ENCODE measurements at places on chromosomes 7 and 10. TPM values are rescaled to one million over a fixed set of nuclear protein-coding genes. Genes with fewer than 3 reads are reported as not detected.
A peak's percentile ranks its signal among the peaks of the same experiment; 100 is the strongest.

The PNLIPRP3 gene
- total RNA-seq = 0.14 TPM

The ALDH18A1 gene
- 177 TPM for total RNA-seq

The CDK14 gene
- 5.5 TPM for total RNA-seq

GRCh38 chr10:3419719-3420495 lies 247.3 kb upstream of the PITRM1 start:
- no peak for DNase-seq

DNA sequence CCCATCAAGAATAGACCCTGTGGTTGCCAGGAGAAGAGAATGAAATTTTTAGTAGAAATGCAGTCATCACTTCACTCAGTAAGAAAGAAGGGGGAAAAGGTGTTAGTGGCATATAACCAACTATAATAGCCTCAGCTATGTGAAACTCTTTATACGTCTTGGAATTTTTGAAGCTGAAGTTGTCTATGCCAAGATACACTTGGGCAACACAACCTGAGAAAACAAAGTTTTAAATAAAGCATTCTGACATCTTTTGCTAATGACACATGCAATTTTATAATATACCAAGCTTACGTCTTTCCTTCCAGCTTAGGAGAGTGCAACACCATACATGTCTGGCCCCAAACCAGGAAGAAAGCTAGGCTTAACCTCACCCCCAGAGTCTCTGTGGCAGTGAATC lies 40.8 kb upstream of the ZNF438 start:
- DNase-seq = no peak

GRCh38 chr10:23467548-23467947 lies 28.7 kb downstream of the OTUD1 start:
- no peak for DNase-seq

- DNase-seq = no peak
These were observed 1021.3 kb downstream of the XPNPEP1 start for GRCh38 chr10:108901781-108902618.

DNA sequence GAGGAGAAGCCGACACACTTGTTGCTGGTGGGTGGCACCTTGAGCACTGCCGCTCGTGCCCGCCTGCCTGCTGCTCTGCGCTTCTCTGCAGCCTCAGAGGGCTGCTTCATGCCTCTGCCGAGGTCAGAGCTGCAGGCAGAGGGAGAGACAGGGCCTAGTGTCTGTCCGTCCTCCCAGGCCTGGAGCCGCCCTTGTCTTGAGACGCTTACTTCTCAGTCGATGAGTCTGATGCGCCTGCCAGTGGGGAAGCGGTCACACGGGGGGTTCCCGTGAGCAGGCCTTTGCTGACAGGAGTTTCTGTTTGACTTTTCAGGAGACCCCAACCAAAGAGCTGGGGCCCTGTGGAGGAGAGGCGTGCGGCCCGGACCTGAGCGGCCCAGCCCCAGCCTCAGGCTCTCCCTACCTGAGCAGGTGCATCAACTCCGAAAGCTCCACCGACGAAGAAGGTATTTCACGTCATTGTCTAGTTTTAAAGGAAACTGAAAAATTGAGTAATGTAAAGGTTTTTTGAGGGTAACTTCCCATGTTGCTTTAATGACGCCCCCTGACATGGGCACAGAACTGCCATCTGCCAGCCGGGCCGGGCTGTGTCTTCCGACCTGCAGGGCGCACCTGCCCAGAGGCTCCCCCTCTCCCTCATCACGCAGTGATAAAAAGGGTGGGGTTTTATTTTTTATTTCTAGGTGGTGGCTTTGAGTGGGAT lies 7.8 kb upstream of the BHLHA15 start:
- no peak for DNase-seq

GRCh38 chr7:6057316-6058129 lies 26.3 kb downstream of the ANKRD61 start:
- no peak for DNase-seq

DNA sequence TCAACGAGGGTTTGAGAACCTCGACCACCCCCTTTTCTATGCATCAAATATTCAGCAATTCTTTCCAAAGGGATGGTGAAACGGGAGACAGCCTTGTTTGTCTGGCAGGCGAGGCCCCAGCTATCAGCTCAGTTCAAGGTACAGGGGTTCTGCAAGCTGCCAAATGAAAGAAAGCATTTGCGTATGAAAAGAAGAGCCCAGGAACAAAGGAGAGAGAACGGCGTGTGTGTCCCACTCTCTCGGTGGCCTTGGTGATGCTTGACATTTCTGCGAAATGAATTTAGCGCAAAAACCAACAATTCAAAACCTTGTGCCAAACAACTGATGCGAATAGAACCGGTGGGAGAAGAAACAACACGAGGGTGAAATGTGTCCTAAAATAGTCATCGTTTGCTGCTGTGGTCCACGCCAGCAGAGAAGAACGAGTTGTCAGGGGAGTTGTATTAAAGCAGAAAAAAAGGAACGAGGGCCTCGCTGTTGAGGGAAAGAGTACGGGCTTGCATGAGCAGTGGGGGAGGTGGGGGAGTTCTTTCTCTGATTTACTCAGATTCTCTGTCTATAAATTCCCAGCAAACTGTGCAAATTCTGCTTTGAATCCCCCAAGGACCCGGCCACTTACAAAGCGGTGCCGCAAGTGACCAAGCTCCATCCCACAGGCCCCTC lies 97.7 kb downstream of the TMEM130 start:
- no peak for DNase-seq

- no peak for DNase-seq
These were observed 184.1 kb downstream of the BICC1 start for GRCh38 chr10:58696736-58697135.

DNA sequence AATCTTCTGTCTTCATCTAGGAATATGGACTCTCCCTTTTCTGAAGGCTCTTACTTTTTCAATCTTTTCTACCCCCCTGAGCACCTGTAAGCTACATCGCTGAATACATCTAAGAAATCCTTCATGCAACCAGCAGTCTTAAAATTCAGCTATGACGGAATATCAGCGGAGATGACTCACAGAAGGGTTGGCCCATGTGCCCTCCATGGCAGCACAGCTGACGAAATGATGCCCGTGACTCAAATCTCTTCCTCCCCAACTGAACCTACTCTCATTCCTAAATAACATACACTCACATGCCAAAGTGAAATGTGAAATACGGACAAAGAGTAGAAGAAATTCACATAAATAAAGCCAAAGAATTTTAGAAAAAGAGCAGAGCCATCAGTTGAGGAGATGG lies 30.3 kb upstream of the NCAPG2 start:
- DNase-seq = no peak

- DNase-seq = peak; percentile 66
These were observed 588 bp downstream of the GET4 start for GRCh38 chr7:876972-877311.
